Caco-2 (cell line): ENCODE measurements at places on chromosomes 3 and 15. TPM values are rescaled to one million over a fixed set of nuclear protein-coding genes. Genes with fewer than 3 reads are reported as not detected.

GRCh38 chr3:194608981-194609380 lies 24.2 kb downstream of the TMEM44 start:
- DNase-seq = no peak

DNA sequence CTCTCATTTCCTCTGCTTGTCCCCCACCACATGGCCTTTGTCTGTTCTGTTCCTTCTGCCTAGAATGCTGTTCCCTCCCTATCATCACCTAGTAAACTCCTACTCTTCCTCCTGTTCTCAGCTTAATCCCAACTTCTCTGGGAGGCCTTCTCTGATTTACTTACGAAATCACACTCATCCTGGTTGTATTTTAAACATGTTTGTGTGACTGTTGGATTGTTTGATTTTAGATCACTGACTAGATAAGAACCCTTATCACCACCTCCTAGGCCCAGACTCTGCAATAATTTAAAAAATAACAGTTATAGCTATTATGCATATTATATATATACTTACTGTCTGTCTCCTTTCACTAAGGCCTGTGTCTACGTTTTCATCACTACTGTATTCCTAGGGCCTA lies 26.1 kb downstream of the ATP2B2 start:
- DNase-seq = no peak

GRCh38 chr3:64799606-64800005 lies 111.8 kb upstream of the ADAMTS9 start:
- no peak for DNase-seq

- no peak for DNase-seq
Observed at GRCh38 chr3:52088445-52089367, 32.3 kb upstream of the DUSP7 start.

GRCh38 chr15:66481107-66481856 lies 16.3 kb downstream of the SNAPC5 start:
- DNase-seq = no peak

DNA sequence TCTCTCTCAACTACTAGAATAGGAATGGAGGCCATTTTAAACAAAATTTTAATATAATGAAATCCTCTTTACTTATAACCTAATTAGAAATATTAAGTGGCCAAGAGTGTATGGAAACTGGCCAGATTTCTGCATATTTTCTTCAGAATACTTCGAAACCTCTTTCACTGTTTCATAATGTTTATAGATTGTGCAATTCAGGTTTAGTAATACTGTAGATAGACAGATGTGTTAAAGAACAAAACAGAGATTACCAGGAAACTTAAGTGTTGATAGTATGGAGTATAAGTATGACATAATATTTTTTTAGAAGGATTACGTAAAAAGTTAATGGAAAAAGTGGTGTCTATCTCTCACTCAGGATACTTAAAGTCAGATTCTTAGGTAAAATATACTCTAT lies 4.7 kb downstream of the ABHD5 start:
- DNase-seq = no peak

- DNase-seq = no peak
Observed at GRCh38 chr15:32729700-32730395, 12.0 kb downstream of the GREM1 start.

GRCh38 chr3:174253196-174253823 lies 605.8 kb upstream of the NAALADL2 start:
- no peak for DNase-seq

- DNase-seq = no peak
Observed at GRCh38 chr15:42220216-42220615, 12.1 kb upstream of the VPS39 start.

- no peak for DNase-seq
Observed at GRCh38 chr15:51103330-51103729, 8.6 kb upstream of the TNFAIP8L3 start.

DNA sequence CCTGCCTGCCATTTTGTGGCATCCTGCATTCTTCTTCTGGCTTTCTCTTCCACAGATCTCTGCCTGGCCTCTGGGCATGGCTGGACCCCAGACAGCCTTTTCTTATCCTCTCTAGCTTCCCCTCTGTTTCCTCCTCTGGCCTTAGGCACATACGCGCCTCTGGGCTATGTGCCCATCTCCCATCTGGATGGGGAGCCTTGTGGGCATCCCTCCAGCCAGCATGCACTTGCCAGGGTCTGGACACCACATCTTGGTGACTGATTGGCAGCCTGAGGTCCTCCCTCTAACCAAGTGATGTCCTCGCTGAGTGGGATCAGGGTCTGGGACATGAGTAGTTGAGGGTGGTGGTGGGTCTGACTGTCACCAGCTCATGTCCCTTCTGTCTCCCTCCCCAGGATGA lies 12.8 kb downstream of the PLEKHO2 start:
- no peak for DNase-seq

LTF gene
- total RNA-seq = not detected in 2 replicates

TMIE gene
- not detected in 2 replicates for total RNA-seq

FRMD4B gene
- total RNA-seq = 43.2 and 47.5 TPM in 2 replicates

USP50 gene
- 0.57 TPM in 1 of 2 replicates, not detected in the other for total RNA-seq

CNTN6 gene
- not detected in 2 replicates for total RNA-seq

CAMP gene
- total RNA-seq = not detected in 2 replicates

VGLL3 gene
- total RNA-seq = 8.2 and 10.4 TPM in 2 replicates

XCR1 gene
- total RNA-seq = not detected in 2 replicates
